Immature natural killer cell (primary cell): ENCODE measurements at places on chromosomes 1 and 21.

GRCh38 chr1:68782890-68783289 lies 286.0 kb upstream of the DEPDC1 start:
- no peak for DNase-seq

GRCh38 chr21:46060596-46061061 lies 37.3 kb upstream of the COL6A2 start:
- no peak for DNase-seq

GRCh38 chr21:31420354-31420753 lies 76.3 kb upstream of the TIAM1 start:
- no peak for DNase-seq

- DNase-seq = no peak
Measured at GRCh38 chr1:222234351-222234750, 313.6 kb downstream of the HHIPL2 start.

DNA sequence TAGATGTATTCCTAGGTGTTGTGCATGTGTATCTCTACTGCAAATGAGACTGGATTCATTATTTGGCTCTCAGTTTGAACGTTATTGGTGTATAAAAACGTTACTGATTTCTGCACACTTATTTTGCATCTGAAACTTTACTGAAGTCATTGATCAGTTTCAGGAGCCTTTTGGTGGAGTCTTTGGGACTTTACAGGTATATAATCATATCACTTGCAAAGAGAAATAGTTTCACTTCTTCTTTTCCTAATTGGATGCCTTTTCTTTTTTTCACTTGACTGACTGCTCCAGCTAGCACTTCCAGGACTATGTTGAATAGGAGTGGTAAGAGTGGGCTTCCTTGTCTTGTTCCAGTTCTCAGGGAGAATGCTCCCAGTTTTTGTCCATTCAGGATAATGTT lies 252.2 kb downstream of the SMYD3 start:
- no peak for DNase-seq

DNA sequence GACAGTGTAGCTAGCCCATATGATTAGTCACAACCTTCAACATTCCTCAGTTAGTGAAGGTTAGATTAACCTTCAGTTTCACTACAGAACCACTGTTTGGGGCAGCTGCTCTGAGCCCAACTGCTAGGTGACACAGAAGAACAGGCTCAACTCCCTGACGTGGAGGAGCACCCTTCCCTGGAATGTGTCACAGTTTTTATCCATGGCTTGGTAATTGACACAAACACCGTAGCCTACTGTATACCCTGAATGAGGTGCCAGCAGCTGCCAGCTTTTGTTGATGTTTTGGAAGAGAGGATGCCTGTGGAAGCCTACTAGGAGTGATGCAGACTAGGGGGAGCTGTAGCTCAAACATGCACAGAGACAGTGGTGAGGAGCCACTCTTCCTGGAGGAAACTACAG lies 56.6 kb upstream of the CR2 start:
- DNase-seq = no peak

- DNase-seq = no peak
Measured at GRCh38 chr1:205925736-205926135, 17.5 kb downstream of the SLC26A9 start.

GRCh38 chr1:3590951-3591865 lies 20.1 kb downstream of the MEGF6 start:
- no peak for DNase-seq

DNA sequence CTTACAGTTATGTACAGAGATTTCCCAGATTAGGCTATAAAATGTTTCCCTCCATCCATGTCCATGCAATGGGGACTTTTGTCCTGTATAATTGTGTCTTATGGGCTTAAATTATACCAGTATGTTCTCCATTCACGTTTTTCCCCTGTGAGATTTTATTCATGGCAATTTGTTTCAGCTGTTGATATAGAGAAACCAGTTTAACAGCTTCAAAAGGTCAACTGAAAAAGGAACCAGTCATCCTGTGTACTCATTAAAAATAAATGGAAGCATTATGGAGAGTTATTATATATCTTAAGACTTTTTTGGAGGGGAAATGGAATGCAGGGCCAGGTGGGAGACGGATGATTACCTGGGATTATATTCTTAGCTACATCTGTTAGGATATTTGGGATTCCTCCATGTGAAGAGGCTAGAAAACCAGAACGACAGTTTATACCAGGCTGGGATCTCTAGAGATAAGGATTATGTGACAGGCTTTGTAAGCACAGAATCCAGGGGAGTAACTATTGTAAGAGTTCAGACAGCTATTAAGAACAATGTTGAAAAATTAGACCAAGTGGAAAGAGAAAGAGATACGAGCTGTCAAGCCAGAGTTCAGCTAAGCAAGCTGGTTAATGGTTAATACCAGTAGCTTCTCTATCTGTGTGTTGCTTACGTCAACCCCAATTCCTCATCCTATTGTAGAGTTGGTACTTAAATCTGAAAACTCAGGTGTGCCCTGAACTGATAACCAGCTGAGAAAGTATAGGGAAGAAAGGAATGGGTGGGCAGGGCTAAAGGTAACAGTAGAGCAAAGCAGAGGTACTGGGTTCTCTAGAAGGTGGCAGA lies 12.4 kb upstream of the ZNF697 start:
- no peak for DNase-seq

GRCh38 chr1:115753361-115753760 lies 15.2 kb downstream of the CASQ2 start:
- DNase-seq = no peak

GRCh38 chr1:21307210-21307609 lies 16.9 kb upstream of the ECE1 start:
- peak; percentile 25 for DNase-seq

DNA sequence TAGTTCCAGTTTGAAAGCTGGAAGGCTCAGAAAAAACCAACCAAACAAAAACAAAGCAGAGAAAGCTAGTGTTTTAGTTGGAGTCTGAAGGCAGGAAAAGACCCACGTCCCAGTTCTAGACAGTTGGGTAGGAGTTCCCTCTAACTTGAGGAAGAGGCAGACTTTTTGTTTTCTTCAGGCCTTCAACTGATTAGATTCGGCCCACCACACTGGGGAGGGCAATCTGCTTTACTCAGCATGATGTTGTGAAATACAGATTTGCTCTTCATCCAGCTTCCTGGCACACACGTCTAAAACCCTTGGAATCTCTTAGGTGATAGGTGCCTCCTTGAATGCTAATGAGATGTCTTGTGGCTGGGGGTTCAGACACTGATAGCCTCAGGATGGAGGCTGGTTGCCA lies 49.1 kb upstream of the CSF3R start:
- no peak for DNase-seq

DNA sequence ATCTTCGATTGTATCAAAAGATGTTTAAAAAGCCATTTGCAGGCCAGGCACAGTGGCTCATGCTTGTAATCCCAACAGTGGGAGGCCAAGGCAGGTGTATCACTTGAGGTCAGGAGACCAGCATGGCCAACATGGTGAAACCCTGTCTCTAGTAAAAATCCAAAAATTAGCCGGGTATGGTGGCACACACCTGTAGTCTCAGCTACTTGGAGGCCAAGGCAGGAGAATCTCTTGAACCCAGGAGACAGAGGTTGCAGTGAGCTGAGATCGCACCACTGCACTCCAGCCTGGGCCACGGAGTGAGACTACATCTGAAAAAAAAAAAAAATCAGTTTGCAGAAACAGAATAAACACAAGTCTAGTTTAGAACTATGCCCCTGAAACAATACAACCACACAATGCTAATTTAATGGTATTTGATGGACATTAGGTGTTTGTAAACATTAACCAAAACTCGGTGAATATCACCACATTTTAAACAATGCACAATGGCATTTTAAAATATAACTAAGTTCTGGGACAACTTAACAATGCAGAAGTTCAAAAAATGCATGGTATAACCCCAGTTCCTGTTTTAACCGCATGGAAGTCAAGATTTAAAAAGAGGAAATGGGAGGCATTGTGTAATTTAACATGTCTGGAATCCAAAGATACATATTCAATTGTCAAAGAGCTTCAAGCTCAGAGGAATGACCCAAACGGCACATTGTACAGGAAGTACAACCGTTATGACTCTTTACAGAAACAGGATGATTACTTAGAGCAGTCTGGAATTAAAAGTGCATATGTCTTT lies 7.1 kb upstream of the PTTG1IP start:
- no peak for DNase-seq

DNA sequence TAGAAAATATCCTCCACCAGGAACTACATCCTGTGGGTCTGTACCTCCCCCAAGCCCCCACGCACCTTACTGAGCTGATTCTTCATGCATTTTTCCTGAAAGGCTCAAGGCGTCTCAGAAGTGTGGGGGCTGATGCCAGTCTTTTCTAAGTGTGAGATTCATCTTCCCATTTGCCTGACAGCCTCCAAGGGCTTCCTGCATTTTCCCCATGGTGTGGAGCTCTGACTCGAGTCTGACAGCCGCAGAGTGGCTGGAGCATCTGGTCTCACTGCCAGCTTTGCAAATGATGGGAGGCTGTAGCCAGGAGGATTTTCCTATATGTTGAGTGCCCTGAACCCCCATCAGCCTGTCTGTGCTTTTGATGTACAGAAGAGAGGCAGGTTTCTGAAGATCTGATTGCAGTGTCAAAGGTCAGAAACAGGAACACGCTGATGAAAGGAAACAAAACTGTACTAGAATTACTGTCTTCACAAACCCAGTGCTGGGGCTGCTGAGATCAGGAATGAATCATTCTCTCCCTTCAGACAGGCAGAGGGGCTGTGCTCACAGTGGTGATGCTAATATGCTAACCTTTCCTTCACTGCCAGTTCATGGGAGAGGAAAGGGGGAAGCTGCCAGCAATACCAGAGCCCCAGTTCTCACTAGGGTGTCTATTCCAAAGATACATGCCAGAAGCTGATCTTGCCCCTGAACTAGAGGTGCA lies 201.5 kb upstream of the C1orf174 start:
- DNase-seq = no peak

DNA sequence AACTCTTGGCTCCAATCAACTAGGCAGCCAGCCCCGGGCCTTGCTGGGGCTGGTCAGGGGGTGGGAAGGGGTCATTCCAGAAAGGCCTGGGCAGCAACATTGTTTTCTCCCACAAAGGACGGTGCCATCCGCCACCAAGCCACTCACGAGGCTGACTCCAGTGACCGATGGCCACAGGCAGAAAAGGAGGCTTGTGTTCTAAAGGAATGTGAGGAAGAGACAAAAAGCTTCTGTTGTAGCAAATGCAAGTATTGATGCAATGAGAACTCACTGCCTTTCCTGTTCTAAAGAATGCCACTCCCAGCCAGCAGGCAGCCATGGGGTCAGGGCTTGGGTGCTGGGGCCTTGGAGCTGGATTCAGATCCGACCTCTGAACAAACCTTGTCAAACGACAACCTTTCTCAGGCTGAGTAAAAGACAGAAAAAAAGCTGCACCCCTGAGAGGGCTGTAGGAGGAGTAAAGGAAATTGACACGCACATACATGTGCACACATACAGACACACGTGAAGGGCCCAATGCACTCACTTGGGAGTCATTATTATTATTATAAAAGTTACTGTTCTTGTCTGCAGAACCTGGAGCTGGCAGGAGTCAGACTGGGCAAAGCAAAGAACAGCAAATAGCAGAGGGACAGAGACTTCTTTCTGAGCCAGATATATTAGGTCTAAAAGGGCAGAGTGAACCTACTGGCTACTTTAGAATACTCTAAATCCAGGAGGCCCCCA lies 13.9 kb upstream of the PRMT2 start:
- no peak for DNase-seq

DNA sequence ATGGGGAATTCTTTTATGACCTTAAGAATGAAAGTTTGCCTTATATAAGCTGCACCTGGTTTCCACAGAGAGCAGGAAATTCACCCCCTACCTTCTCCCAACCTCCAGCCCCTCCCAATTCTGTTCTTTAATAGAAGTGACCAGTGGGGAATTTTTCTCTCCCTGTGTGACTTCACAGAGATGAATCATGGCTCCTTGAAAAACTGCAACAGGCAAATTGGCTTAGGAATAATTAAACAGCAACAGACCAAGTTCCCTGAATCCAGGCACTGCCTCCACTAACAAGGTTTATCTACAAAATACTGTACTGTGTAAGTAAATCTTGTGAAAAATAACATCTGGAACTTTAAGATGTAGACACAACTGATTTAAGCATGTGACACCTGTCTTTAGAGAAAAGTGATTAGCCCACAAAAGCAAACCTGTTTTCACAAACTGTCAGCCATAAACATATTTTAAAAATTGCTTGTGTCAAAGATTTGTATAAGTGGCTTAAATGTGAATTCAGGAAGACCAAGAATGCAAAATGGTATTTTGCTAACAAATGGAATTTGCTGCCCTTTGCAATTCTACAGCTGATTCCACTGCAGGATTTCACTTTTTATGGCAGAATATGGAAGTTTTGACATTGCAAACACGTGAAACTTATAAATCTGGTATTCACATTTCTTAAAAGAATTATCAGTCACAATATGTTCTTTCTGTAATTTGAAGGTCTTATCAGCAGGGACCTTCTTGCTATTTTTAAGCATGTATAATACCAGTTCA lies 54.0 kb downstream of the ALG14 start:
- no peak for DNase-seq

GRCh38 chr1:234413990-234414389 lies 40.7 kb downstream of the COA6 start:
- DNase-seq = no peak

DNA sequence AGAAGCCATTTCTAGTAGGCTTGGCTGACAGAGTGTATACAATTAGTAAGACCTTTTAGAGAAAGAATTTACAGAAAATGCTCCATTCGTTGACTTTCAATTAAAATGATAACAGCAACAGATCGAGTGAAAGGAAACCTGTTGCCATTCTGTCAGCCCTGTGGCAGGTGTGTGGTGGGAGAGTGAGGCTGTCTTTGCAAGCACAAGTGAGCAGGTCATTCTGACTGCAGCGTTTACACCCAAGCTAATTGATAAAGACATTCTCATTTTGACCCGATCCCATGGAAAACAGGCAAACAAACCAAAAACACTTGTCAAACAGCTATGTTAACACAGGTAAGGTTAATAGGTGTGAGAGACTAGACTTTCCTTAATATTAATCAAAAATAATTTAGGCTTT lies 257.3 kb downstream of the PTBP2 start:
- no peak for DNase-seq

DNA sequence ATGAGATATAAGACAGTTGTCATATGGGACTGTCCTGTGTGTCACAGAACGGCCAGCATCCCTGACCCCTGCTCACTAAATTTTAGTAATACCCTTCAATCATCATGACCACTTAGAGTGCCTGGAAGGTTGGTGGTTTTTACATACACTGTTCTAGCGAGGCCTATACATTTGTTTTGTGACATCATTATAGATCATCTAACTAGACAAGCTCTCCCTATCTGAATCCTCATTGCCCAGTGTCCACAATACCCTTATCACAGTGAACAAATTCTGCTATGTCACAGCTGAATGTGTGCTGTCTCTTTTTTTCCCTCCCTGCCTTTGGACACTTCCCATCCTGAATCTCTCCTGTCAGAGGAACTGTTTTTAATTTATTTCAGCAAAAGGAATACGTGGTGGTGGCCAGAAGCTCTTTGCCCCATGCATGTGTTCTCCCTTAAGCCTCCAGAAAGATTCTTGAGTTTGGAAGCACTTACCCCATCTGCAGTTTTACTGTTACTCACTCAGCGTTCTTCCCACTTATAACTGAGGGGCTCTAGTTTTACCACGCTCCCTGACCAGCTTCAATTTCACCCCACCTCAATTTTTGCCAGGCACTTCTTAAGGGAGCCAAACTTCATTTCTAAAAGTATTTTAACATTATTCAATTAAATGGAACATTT lies 70.3 kb downstream of the OLFML2B start:
- DNase-seq = no peak

GRCh38 chr1:107572674-107573211 lies 392.2 kb downstream of the VAV3 start:
- no peak for DNase-seq

GRCh38 chr1:40204856-40205255 lies 42.9 kb upstream of the TMCO2 start:
- no peak for DNase-seq

GRCh38 chr1:76079475-76080227 lies 5.1 kb downstream of the ST6GALNAC3 start:
- no peak for DNase-seq

- DNase-seq = no peak
Measured at GRCh38 chr1:234683861-234684632, 74.1 kb upstream of the IRF2BP2 start.
